ENCODE measurements at places on chromosomes 13 and 19.

DNA sequence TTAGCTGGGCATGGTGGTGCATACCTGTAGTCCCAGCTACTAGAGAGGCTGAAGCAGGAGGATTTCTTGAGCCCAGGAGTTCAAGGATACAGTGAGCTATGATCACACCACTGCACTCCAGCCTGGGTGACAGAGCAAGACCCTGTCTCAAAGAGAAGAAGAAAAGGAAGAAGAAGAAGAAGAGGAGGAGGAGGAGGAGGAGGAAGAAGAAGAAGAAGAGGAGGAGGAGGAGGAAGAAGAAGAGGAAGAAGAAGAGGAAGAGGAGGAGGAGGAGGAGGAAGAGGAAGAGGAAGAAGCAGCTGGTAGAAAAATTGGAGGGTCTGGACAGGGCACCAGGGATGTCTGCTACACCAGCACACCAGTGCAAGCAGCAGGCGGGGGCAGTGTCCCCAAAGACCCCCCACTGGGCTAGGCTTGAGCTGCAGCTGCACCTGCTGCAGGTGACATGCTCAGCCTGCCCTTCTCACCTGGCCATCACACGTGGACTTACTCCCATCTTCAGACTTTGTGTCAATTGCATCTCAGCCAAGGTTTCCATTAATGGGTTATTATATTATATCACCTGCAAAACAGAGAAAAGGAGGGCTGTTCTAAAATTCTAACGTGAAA lies 180.9 kb upstream of the ZNF507 start:
- DNase-seq = no peak

DNA sequence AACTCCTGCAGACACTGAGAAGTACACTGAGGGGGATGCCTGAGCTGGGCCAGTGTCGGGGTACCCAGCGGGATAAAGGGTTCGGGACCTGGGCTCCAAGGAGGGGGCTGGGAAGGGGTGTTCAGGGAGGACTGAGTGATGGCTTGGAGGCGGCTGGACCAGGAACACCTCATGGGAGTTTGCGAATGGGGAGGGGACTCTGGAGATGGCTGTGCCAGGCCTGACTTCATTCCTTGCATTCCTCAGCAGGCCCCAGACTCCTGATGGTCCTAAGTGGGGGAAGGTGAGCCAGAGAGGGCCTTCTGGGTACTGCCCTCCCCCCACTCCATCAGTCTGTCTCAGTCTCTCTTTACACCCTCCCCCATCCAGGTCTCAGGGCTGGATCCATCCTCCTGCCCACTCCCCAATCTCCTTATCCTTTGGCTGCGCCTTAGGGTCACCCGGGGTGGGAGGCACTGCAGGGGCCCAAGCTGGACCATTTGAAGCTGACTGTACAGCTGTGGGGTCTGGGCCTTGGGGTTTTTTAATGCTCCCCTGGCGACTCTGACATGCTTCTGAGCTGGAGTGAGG lies 13.8 kb downstream of the PAK4 start:
- no peak for DNase-seq

DNA sequence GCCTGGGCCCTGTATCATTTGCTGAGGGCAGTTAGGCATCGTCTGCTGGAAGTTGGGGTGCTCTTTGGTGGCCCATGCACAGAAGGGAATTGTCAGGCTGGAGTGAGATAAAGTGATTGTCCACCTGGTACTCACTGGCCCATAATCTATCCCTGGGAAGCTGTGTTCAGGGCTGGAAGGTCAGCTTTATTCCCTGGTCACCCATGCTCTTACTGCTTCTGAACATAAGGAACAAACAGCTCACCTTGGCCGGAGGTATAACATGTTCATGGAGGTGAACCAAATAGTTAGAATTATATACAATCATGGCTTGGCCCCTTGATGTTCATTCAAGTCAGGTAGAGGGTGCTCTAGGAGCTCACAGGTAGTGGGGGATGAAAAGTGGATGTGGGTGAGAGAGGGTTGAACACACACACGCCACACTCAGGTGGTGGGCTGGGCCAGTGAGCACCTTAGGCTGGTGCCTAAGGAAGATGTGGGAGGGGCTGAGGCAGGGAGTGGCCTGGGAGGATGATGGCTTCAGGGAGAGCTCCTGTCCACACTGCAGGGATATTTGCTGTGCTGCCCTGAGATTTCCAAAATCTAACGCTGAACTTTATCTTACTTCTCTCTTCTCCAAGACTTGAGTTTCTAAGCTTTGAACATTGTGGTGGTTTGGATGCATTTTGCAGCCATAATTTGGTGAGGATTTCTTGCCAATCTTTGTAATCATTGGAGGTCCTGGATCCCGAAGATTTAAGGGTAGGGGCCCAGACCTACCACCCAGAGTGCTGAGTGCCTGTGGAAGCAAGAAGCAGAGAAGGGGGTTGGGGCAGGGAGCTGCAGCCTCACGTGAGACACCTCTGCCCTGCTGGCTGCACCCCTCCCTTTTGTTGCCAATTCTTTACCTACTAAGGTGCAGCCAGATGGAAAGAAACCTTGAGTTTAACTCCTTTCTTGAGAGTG lies 420.6 kb downstream of the ZNF536 start:
- no peak for DNase-seq

DNA sequence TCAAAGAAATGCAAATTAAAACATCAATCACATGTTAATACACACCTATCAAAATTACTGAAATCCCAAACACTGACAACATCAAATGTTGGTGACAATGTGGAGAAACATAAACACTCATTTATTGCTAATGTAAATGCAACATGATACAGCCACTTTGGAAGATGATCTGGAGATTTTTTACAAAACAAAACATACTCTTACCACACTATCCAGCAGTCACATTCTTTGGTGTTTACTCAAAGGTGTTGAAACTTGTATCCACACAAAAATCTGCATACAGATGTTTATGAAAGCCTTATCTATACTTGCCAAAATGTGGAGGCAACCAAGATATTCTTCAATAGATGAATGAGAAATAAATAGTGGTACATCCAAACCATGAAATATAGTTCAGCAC lies 1219.5 kb upstream of the PCDH20 start:
- DNase-seq = no peak

- DNase-seq = no peak
Observed at GRCh38 chr13:104962411-104962810, 1573.1 kb downstream of the EFNB2 start.

DNA sequence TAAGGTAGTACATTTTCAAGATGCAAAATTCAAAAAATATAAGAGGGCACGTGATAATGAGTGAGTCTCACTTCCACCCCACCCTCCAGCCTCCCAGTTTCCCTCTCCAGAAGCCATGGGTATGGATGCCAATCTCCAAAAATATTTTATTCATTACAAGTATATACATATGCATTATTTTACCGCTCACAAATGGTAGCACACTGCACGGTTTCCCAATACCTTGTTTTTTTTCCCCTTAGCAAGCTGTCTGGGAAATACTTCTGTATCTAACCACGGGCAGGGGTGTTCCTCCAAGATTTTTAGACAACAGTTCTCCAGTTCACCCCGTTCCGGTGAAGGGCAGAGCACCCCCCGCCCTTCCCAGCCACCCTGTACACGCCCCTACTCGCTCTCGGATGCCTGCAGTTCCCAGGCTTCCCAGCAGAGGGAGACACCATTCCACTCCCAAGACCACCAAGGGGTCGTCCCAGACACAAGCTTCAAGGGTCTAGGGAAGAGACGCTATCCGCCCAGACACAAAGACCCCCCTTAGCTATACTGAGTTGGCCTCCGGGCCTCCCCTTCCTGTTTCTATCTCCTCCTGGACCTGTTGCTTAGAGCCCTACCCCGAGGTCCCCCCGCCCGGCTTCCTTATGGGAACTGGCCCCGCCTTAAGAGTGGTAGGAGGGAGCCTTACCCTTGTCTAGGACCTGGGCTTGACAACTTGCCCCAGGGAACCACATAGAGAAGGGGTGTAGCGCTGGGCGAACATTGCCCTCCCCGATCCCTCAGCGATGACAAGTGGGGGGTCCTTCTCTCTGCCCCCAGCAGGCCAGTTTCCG lies 1.1 kb upstream of the FXYD3 start:
- DNase-seq = peak; percentile 78

GRCh38 chr13:59472134-59472533 lies 691.6 kb downstream of the DIAPH3 start:
- DNase-seq = no peak

- no peak for DNase-seq
Observed at GRCh38 chr13:102763741-102764140, 9.8 kb downstream of the TEX30 start.

- DNase-seq = no peak
Observed at GRCh38 chr19:2288338-2288817, 6.4 kb upstream of the PEAK3 start.

GRCh38 chr19:36013280-36014011 lies 567 bp downstream of the ALKBH6 start:
- no peak for DNase-seq

- DNase-seq = no peak
Observed at GRCh38 chr13:73900591-73900990, 233.6 kb downstream of the KLF12 start.

DNA sequence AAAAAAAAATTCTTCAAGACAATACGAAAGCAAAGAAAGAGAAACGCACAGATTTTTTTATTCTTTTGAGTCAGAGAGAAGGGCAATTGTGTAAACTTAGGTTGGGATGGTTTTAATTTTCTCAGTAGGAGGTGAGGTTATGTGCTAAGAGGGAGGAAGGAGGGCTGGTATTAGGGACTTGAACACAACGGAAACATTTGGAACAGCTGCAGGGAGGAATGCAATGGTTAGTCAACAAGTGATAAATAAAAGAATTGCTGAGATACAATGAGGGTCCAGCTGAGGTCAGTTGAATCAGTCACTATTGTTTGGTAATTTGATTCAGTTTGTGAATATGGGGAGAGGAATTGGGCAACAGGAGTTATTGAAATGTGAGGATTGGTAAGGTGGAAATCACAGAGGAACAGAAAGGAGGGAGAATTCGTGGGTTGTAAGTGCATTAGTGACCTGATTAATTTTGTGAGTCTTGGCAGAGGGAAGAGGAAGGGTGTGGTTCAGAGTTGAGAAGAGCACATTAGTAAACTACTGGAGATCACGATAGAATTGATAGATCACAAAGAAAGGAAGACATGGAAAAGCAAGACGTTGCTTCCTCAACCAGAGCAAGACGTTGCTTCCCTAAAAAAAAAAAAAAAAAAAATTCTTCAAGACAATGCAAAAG lies 499.5 kb upstream of the SPRY2 start:
- DNase-seq = no peak

DNA sequence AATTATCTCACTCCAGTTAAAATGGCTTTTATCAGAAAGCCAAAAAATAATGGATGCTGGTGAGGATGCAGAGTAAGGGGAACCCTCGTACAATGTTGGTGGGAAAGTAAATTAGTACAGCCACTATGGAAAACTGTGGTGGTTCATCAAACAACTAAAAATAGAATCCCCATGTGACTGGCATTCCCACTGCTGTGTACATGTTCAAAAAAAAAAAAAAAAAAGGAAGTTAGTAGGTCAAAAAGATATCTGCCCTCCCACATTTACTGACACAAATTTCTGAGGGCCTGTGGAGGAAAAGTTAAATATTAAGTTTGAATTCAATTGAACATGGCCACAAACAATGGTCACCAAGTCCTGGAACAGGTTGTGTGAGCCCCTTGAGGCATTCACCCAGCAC lies 9.8 kb upstream of the ZSCAN5A start:
- DNase-seq = no peak

DNA sequence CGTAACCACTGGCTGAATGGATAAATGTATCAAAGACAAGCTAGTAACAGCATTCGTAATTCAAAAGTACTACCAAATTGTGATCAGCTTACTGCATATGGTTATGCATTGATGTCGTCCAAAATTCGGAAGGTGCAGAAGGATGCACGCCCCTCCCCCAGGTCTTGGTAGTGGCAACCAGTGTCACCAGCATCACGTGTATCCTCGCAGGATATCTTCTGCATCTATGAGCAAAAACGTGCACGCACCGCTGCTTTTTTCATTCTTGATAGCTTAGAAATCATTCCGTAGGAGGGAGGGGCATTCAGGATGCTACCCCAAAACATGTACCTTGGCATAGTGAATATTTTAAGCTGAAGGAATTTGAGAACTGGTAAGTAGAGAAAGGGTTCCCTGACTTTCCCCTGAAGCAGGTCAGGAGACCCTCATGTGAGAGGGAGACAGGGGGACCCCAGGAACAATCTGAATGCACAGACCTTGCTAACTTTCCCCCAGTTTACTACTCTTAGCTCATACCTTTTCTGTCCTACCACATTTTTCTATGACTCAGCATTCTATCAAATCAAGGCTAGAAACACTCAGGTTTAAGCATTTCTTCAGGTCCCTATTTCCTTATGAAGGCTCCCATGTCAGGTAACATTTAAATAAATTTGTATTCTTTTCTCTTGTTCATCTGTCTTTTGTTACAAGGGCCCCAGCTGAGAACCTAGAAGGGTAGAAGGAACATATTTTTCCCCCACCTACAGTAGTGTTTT lies 61.2 kb upstream of the TM9SF2 start:
- DNase-seq = no peak

DNA sequence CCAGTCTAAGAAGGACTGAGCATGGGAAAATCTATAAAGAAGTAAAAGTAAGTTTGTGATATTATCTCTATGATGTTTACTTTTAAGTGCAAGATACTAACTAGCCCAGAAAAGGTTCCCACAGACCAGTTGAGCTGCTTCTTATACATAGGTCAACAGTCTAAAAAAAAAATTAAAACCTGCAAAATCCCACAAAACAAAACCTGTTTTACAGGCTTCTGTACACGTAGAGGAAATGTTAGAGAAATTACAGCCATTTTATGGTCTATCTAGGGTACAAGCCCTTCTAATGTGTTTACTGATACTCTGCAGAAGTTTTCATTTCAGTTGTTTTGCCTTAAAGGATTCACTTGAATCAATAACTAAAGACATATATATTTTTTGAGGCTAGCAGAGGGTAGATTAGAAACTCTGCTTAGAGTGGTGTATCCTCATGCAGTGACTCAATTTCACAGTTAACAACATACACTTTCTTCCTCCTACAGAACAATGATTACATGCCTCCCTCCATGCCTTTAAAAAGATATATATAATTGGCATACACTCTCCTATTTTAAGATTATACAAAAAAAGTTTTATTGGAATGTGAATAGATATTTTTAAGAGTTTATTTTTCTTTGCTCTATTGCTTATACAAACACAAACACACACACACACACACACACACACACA lies 43.9 kb downstream of the CAB39L start:
- no peak for DNase-seq

GRCh38 chr19:10651851-10652250 lies 2.3 kb upstream of the ILF3 start:
- no peak for DNase-seq

DNA sequence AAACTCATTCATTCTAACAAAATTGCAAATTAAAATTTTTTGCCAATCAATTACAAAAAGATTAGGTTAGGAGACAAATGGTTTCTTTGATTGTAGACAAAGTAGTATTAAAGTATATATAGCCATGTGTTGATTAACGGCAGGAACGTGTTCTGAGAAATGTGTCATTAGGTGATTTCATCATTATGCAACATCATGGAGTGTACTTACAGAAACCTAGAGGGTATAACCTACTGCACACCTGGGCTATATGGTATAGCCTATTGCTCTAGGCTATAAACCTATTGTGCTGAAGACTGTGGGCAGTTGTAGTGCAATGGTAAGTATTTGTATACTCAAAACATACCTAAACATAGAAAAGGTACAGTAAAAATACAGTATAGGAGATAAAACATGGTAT lies 906.8 kb upstream of the SPRY2 start:
- no peak for DNase-seq
